Ecto neural progenitor cell (in vitro differentiated cells): ENCODE measurements at places on chromosomes 5 and 9.

- DNase-seq: no peak
Observed at GRCh38 chr9:37986771-37987258, 82.2 kb downstream of the SHB start.

DNA sequence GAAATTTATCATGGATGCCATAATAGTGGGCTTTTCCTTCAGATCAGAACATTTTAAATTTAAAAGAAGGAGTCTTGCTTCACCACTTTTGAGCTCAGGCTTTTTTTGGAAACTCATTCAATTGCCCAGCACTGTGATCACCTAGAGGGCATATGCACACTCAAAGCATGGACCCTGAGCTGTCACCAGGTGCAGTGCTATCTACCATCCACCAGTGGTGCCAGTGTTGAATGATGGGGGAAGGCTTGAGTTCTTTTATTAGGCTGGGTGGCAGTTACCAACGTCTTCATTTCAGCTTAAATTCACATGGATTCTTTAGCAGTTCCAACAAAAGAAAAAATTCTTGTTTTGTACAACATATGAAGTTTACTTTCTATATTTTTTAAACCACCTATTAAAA lies 164.1 kb downstream of the CFAP90 start:
- DNase-seq: no peak

DNA sequence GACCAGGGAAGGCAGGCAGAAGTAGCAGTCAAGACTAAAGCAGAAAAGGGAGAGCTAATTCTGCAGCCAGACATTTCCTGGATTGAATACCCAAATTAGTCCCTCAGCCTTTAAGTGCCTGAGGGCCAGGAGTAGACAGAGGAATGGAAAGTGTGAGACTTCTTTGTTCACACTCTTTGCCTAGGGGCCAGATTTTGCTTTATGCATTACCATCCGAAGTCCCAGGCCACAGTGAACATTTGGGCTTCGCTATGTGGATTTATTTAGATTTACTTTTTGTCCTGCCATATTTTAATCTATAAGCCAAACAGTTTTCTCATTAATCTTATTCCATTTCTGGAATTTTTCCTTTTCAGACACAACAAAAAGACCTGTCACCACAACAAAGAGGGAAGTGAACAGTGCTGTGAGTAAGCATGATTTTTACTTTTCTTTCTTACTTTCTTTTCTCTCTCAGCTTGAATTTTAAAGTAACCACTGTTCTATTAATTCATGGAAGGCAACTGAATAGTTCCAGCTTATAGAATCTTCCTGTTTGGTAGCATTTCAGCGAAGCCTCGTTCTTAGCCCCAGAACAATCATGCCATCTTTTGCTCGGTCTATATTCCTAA lies 52.6 kb downstream of the PDCD1LG2 start:
- no peak for DNase-seq

GRCh38 chr9:107312376-107313050 lies 29.4 kb downstream of the RAD23B start:
- DNase-seq: peak; percentile 71
